IMR-90 (cell line): ENCODE measurements at places on chromosomes 1 and 21. TPM values are rescaled to one million over a fixed set of nuclear protein-coding genes. Genes with fewer than 3 reads are reported as not detected.

DNA sequence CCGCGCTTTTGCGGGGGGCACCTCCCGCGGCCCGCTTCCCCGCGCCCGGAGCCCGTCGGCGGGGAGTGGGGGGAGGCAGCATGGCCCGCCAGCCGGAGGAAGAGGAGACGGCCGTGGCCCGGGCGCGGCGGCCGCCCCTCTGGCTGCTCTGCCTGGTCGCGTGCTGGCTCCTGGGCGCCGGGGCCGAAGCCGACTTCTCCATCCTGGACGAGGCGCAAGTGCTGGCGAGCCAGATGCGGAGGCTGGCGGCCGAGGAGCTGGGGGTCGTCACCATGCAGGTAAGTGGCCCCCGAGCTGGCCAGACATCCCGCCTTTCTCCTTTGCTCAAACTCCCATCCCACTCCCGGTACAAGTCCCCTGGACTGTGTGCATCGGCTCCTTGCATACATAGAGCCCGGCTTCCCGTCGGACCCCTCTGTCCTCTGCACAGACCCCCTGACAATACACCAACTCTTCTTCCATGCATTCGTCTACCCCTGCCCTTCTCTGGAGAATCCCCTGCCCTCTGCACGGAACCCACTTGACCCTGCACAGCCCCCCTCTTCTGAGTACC is 812 bp downstream of the CACHD1 start:
- DNase-seq, result no peak
- peaks cover 2% of the 10 kb centered on the region; the same call in 1 of the 2 replicates for H3K4me1 ChIP-seq
- H3K27me3 ChIP-seq, result peaks cover 15% of the 10 kb centered on the region
- no peaks in the 10 kb centered on the region for H3K36me3 ChIP-seq

GRCh38 chr21:15517394-15517793 is 212.4 kb upstream of the USP25 start:
- H3K4me1 ChIP-seq, result no peaks in the 10 kb centered on the region
- DNase-seq, result no peak
- no peak overlapping the region for H3K27ac ChIP-seq
- no peaks in the 10 kb centered on the region for H3K27me3 ChIP-seq

The DAB1 gene
- total RNA-seq, result 0.18 and 0.56 TPM in 2 replicates

DNA sequence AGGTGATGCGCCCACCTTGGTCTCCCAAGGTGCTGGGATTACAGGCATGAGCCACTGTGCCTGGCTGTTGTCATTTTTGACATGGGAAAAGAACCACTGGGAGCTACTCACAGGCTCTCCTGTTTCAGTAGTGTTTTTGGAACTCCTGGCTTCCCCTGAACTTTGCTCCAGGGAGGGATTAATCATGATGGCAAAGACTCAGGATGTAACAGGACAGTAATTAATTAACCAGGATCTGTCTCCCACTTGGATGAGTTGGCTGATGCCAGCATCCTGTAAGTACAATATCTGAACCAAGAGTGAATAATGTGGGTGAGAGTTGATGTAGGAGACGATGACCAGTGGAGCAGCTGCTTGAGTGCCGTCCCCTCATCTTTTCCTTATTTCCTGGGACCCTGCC is 4.9 kb downstream of the SFT2D2 start:
- no peak overlapping the region for H3K4me3 ChIP-seq
- no peaks in the 10 kb centered on the region for H3K27me3 ChIP-seq
- no peak overlapping the region for H3K27ac ChIP-seq
- H3K36me3 ChIP-seq, result peaks cover 22% of the 10 kb centered on the region

DNA sequence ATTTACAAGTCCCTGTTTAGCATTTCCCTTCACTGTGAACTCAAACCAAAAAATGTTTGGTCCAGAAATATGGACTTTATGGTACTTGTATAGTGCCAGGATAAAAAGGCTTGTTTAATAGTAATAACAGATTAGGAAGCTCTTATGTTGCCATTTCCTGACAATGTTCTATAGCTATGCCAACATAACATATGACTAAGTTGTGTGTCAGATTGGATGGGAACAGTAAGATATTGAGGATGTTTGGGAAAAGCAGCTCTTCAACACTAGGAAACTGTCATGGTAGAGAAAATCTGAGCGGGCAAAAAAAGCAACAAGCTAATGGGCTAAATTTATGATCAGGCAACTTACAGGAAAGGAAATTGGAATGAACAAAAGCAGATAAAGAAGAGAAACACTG is 287.1 kb upstream of the ADGRL4 start:
- no peaks in the 10 kb centered on the region for H3K4me1 ChIP-seq
- H3K27me3 ChIP-seq, result no peaks in the 10 kb centered on the region
- H3K36me3 ChIP-seq, result no peaks in the 10 kb centered on the region
- peak; percentile 37 for DNase-seq
- no peak overlapping the region for H3K27ac ChIP-seq

DNA sequence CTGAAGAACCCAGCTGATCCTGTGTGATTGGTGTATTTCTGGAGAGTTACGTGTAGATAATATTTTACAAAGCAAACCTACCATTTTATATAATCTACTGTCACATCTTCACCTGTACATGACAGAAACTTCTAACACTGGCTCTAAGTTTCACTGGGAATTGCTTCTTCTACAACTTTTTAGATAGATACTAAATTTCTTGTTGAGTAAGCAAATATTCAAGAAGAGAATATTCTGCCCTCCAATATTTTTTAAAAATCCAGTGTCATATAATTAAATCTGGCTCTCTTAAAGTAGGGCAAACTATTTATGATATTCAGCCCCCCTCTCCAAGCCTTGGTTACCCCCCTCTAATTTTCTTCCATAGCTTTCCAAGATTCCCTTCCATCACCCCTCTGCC is 50.1 kb downstream of the MROH9 start:
- no peak for DNase-seq
- H3K36me3 ChIP-seq, result no peaks in the 10 kb centered on the region
- H3K4me1 ChIP-seq, result no peaks in the 10 kb centered on the region
- no peak overlapping the region for H3K4me3 ChIP-seq
- no peaks in the 10 kb centered on the region for H3K27me3 ChIP-seq

The AXDND1 gene
- total RNA-seq, result under 0.01 TPM in 1 of 2 replicates, not detected in the other

The PFDN2 gene
- 62.4 and 166 TPM in 2 replicates for total RNA-seq

The ANKRD65 gene
- total RNA-seq, result under 0.01 TPM in 1 of 2 replicates, not detected in the other
